ENCODE measurements at places on chromosomes 7 and 10.
A peak's percentile ranks its signal among the peaks of the same experiment; 100 is the strongest.

DNA sequence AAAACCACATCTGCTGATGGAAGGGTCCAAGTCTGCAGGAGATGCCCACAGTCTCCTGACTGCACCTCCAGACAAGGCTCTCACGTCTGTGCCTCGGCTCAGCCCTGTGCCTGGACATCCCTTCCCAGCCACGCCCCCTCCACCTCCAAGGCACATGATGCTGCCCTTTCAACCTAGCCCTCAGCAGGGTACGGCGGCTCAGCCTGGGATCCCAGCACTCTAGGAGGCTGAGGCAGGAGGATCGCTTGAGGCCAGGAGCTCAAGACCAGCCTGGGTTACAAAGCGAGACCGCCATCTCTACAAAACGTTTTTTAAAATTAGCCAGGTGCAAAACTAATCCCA lies 14.3 kb downstream of the MAD1L1 start:
- ATAC-seq, result no peak

- peak; percentile 45 for ATAC-seq
Measured at GRCh38 chr10:89773081-89773480, 71.7 kb downstream of the KIF20B start.

DNA sequence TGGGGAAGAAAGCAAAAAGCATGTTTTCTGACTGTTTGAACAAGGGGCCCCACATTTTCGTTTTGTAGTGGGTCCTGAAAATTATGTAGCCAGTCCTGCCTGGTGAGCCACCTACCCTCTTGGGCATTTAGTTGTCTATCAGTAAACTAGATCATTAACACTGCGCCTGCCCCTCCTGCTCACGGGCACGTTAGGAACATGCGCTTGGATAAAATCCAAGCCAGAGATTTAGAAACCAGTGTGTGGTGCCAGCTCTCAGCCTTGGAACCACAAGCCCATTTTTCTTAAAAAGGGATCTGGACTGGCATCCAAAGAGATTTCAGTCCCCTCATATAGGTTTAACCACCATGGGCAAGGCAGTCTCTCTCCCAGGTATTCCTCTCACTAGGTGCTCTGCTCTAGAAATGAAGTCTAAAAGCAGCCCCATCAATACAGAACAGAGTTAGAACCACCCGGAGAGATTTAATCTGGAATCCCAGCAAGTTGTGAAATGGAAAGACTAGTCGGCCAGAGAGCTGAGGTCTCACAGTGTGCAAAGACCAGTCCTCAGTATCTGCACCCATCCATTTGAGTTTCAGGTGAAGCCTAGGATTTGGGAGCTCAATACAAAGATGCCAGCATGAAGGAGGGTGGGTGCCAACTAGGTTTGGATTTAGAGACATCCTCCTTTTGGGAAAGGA lies 123.9 kb upstream of the TCF7L2 start:
- ATAC-seq, result no peak

DNA sequence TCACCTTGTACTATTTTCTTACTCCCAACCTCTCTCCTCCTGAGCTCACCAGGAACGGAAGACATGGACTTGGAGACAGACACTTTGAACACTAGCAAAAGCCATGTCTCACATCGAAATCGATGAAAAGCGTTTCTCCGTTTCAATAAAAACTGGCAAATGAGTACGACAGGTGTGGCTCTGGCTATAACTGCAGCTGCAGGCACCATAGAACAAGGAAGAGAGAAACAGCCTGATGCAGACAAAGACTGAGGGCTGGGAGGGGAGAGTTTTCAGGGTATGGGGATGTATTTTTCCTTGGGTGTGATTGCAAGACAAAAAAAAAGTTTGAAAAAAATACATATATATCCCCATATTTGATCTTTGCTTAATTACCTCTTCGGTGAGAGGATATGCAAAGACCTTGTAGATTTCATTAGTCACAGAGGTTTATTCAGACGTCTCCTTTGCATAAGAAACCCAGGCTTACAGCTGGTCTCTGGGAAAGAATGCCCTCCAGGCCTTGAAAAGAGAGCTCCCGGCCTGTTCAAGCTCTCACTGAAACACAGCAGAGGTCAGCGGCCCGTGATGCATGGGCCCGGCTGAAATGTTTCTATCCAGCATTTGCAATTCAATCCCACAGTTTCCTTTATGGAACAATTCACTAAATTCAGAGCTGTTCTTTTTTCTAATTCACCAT lies 63.1 kb downstream of the TLL2 start:
- no peak for ATAC-seq

GRCh38 chr10:11441151-11441535 lies 170.3 kb downstream of the USP6NL start:
- no peak for ATAC-seq

GRCh38 chr7:146235195-146235594 lies 118.6 kb downstream of the CNTNAP2 start:
- no peak for ATAC-seq

GRCh38 chr10:45227456-45227855 lies 88.0 kb downstream of the OR13A1 start:
- no peak for ATAC-seq

- peak; percentile 65 for ATAC-seq
Measured at GRCh38 chr10:84306751-84307384, 21.5 kb upstream of the CCSER2 start.

GRCh38 chr7:24630596-24630995 lies 57.3 kb downstream of the PALS2 start:
- ATAC-seq, result no peak

- ATAC-seq, result no peak
Measured at GRCh38 chr7:30164567-30164966, 29.8 kb downstream of the MTURN start.

DNA sequence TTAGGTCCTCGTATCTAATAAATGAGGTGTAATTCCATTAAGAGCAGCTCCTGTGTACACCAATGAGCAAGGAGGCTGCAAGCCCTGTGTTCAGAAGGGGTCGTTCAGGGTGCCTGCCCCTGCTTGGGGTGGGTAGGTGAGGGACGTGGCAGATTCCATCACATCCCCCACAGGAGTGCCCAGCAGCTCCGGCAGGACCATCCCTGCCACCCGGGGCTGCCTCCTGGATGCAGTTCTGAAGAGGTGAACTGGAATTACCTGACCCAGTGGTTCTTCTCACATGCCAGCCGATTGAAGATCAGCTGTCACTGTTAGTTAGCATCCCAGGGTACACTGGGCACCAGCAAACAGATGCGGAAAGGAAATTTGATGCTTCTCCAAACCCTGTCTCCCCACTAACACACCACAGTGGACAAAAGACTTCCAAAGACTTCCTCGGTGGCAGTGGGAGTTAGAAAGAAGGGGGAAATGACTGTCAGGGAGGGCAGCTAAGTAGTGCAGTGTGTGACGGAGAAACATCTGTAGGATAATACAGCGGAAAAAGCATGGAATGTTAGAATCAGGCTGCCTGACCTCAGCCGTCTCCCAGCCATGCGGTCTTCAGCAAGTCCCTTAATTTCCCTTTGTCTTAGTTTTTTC lies 313.6 kb upstream of the ZMIZ1 start:
- no peak for ATAC-seq

DNA sequence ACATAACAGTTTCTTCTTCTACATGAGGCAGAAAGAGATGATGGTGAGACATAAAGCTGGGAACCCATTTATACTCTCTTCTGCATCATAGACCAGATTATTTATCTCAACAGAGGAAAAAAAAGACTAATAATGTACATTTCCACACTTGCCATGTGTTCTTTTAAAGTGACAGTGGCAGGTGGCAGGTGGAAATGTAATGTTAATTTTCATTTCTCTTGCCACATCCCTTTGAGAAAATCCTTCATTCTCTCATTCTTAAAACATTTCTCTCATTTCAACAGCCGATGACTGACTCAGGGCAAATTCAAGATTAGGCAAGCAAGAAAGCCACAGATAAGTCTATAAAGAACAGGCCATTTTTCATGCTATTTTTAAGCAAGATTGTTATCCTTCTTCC lies 635.6 kb upstream of the SORCS1 start:
- ATAC-seq, result no peak

DNA sequence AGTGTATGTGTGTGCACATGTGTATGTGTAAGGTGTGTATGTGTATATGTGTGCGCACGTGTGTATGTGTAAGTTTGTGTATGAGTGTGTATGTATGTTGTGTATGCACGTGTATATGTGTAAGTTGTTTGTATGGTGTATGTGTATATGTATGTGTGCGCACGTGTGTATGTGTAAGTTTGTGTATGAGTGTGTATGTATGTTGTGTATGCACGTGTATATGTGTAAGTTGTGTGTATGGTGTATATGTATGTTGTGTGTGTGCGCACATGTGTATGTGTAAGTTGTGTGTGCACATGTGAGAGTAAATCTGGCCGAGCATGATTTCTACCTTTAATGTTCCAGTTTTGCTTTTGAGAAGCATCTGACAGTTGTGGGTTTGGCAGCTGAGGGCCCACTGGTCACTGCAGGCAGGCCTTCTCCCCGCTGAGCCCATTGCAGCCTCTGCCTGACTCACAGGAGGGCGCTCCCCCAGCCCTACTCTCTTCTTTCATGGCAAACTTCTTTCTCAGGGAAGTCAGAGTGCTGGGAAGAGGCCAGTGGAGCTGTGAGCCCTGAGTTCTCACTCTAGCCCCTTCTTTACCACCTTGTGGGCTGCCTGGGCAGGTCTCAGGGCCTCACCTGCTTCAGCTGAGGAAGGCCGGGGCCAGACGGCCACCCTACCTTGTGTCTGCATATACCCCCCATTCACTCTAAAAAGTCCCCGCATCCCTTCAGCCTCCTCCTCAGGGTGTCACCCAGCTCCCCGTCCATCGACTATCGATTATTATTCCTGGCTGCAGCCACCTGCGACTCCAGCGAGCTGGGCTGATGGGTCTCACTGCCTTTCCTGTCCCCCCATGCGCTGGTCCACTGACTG lies 11.2 kb downstream of the WDR86 start:
- no peak for ATAC-seq

DNA sequence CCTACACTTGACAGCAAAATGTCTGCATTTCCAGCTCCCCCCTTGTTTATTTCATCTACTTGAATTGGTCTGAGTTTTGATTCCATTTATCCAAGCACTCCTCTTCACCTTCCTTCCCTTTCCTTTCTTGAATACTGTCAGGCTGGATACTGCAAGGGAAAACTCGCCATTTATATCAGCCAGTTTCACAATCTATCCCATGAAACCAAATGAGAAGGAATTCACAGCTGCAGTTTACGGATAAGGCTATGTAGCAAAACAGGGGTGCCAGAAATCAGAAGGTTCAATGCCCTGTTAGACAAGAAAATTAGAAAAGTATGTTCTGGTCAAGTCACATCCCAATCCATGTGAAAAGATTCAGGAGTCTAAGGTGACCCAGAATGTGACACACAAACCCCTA lies 28.1 kb downstream of the CCDC6 start:
- ATAC-seq, result no peak

- ATAC-seq, result no peak
Measured at GRCh38 chr10:62735464-62736167, 68.9 kb upstream of the ADO start.

DNA sequence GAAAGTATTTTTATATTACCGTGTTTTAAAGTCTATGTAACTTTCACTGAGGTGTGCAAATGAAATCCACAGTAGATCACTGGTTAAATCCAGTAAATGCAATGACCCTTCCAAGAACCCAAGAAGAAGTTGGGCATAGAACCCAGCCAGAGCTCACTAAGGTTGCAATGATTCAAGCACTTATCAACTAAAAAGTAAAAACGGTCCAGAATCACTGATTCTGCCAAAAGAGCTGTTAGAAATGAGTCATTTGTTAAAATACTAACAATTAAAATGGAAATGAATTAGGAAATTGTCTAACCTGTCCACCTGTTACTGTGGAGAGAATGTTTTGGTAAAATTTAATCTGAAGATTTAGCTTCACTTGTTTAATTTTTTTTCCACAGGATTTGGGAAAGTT lies 74.4 kb downstream of the ANK3 start:
- no peak for ATAC-seq

DNA sequence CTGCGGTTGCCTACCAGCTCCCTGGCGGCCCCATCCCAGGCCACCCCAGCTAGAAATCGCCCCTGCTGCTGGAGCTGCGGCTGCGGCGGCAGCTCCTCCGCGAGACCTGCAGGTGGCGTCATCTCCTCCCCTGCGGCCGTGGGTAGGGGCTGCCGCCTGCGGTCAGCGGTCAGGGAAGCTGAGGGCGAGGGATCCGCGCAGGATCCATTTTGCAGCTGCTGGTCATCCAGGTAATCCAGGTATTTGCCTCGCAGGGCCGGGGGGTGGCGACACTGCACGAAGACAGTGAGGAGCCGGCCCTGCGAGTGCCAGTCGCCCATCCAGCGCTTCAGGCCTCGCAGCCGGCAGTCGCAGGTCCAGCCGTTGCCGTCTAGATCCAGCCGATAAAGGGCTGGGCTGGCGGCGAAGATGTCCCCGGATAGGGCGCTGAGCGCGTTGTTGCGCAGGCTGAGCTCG lies 1.5 kb downstream of the TRIL start:
- ATAC-seq, result no peak

DNA sequence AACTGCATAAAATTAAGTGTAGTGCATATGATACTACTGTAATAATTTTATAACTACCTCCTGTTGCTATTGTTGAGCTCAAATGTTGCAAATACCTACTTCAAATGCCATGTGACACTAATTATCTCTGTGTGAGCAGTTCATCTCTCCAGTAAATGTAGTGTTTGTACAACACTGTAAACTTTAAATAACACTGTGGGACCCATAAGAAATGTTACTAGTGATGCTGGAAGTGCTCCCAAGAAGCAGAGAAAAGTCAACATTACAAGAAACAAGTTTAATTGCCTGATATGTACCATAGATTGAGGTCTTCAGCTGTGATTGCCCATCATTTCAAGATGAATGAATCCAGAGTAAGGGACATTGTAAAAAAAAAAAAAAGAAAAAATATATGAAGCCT lies 39.9 kb downstream of the RALA start:
- no peak for ATAC-seq

DNA sequence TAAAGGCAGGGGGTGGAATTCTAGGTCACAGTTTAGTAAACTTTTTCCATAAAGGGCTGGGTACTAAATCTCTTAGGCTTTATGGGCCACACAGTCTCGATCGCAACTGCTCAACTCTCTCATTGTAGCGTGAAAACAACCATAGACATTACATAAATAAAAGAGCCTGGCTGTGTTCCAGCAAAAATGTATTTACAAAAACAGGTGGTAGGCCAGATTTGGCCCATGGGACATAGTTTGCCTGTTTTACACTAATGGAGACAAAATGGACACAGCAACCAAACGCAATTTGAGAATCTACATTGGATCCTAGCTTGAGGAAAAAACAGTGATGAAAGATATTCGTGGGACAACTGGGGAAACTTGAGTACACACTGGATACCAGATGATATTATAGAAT lies 23.2 kb upstream of the MALSU1 start:
- no peak for ATAC-seq

GRCh38 chr7:87627634-87627994 lies 584 bp upstream of the RUNDC3B start:
- ATAC-seq, result peak; percentile 16

DNA sequence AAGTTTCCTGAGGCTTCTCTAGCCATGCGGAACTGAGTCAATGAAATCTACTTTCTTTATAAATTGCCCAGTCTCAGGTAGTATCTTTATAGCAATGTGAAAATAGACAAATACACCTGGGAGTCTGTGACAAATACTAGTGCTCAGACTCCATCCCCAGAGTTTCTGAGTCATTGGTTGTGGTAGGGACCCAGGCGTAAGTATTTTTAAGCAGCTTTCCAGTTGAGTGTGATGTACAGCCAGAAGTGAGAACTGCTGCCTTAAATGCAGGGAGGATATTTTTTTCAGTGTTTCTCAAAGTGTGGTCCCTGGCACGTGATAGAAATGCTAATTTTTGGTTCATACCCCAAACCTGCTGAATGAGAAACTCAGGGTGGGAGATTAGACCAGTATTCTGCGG lies 121.7 kb downstream of the SORCS3 start:
- ATAC-seq, result no peak

GRCh38 chr7:81616951-81617350 lies 152.9 kb downstream of the HGF start:
- no peak for ATAC-seq

- no peak for ATAC-seq
Measured at GRCh38 chr7:157441023-157441399, 104.2 kb downstream of the DNAJB6 start.

All from activated CD4-positive, CD25-positive, alpha-beta regulatory T cell treated with anti-CD3 and anti-CD28 coated beads, Interleukin-2, amount 50 U/mL, for 24 hours (primary cell).